Skeletal muscle cell (primary cell): ENCODE measurements at places on chromosomes 2 and 18.

- DNase-seq = no peak
These were observed 99.4 kb upstream of the RND3 start for GRCh38 chr2:150586858-150587257.

DNA sequence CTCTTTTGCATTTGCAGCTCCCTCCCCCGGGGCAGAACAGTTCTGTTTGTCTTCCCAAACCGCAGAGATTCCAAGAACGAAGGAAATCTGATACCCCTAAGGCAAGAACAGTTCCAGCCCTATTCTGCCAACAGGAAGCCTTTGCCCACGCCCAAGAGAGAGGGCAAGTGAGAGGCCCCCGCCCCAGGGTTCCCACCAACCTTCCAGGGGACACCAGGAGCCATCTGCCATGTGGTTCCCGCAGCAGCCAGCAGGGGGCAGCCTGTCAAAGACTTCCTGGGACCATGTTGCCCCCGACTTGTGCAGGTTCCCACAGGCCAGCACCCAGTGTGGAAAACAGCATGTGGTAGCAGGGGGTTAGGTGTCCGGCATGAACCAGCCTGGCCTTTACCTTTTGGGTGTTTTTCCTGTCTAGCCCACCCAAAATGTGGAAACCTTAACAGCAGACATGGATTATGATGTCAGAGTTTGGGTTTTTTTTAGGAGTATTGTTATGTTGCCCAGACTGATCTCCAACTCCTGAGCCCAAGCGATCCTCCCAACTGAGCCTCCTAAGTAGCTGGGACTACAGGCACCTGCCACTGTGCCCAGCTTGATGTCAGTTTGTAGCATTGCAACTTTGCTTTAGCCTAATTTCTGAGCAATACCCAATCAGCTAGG is 21.7 kb upstream of the EFHD1 start:
- DNase-seq = peak; percentile 39

DNA sequence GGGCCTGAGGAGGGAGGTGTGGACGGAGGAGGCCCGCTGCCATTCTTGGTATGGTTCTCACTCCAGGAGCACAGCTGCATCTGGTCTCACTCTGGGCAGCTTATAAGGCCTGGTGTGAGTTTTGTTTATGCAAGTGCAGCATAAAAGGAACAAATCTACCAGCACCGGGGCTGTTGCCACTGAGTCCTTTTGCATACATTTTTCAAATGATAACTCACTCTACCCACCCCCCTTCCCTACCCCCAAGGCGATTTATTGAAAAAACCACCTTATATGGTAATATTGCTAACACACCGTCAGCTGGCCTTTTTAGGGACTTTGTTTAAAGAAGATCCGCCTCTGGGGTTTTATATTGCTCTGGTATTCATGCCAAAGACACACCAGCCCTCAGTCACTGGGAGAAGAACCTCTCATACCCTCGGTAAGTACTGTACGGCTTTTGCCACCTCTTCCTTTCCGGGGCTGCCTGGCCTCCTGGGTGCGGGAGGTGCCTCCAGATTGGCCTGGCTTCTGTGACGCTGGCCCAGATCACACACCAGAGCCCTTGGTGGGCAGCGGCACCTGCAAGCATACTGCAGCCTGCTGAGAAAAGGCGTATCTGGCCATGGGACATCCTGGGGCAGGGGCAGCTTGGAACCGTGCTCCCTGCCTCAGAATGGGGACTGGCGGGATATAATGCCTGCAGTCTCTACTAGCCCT is at the start of gene ACTG2:
TSS of gene ACTG2 (plus strand) at position 378 of the 699 bp plus-strand sequence. CDS start 8,304 bp downstream, outside the sequence.
- DNase-seq = no peak

DNA sequence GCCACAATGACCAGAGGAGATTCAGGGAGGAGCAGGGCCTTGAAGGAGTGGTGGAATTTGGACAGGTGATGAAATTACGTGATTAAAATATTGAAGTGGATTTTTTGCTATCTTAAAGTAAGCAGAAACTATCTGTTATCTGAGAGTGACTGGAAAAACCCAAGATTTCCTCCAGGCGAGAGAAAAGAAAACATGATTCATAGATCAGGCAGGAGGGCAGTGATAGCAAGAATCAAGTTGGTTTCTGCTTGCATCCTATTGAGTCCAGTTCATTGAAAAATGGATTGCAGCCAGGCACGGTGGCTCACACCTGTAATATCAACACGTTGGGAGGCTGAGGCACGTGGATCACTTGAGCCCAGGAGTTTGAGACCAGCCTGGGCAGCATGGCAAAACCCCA is 127.8 kb downstream of the NXPH2 start:
- no peak for DNase-seq

DNA sequence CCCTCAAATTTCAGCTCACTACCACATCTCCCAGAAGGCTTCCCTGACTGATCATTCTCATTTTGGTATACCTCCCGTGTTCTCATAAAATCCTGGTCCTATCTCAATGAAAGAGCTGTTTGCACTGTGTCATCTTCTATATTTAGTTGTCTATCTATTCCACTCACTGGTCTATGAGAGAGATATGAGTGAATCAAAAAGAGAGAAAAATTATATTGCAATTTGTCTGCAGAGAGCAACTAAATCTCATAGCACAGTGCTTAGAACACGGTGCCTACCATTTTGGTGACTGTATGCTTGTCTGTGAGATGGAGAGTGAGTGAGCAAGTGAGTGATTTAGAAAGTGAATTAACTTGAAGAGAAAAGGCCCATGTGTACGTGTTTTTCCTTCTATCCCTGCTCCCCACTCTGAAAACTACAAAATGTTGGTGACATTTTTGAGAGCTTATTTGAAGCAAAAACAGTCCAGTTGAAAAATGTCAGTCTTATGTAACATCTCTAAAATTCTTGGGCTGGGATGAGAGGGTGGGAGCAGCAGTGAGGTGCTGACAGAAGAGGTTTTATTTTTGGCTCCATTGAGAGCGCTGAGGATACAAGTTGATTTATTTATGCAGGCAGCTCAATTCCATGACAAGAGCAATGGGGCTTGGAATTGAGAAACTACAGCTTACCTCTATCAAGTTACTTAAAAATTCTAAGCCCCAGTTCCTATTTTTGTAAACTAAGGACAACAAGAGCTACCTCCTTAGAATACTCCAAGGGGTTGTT is 373.5 kb upstream of the CHST9 start:
- no peak for DNase-seq
